CD8-positive, alpha-beta memory T cell (primary cell): ENCODE measurements at places on chromosomes 6 and 20.

- DNase-seq, result no peak
Measured at GRCh38 chr6:140462453-140463311, 1088.2 kb upstream of the CITED2 start.

GRCh38 chr20:21522481-21523280 lies 8.8 kb upstream of the NKX2-2 start:
- no peak for DNase-seq

DNA sequence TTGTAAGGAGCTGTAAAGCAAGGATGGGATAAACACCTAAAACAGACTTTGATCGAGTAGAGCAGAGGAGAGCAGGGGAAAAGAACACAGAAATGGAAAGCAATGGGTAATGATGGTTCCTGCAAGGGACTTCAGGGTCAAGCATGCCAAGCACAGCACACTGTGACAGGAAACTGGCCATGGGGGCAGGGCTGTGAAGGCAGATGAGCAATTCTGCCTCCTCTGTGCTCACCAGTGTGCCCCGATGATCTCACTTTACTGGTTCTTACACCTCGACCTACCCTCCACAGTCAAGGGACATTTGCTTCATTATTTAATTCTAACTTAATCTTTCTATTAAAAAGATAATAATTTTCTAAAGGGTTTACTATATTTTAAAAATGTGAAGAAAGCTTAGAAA lies 21.6 kb upstream of the MYB start:
- no peak for DNase-seq

DNA sequence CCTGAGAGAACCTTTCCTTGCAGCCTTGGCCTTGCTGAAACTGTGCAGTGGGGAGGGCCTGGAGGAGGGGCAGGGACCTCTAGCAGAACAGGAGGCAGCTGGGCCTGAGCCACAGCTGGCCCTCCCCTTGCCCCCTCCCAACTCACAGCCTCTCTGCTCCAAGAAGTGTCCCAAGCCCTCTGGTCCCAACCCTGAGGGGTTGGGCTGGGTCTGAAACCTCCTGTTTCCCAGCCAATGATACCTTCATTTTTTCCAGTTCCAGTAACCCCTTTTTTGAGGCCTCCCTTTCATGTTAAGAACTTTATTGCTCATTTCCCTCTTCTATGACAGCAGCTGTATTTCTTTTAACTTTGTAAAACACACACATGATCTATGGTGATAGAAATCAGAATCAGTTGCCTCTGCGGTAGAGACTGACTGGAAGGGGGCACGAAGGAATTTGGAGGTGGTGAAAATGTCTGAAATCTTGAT lies 17.9 kb upstream of the ARMC12 start:
- no peak for DNase-seq
